Breast epithelium (tissue), 4 donors: ENCODE measurements at places on chromosomes 13 and 19. TPM values are rescaled to one million over a fixed set of nuclear protein-coding genes. Genes with fewer than 3 reads are reported as not detected.

Gene PDX1
- total RNA-seq: not detected

Gene HIPK4
- total RNA-seq: 0.16 TPM

Gene IL4I1
- total RNA-seq: 0.66 TPM

Gene PLVAP
- total RNA-seq: 51.2 TPM

Gene SYNGR4
- not detected for total RNA-seq

Gene CBLC
- 15.7 TPM for total RNA-seq

Gene TMEM38A
- 2.9 TPM for total RNA-seq

Gene ZNF14
- 22.7 TPM for total RNA-seq

Gene CYP4F8
- not detected for total RNA-seq

Gene FAM216B
- total RNA-seq: not detected

Gene SLC7A9
- 0.29 TPM for total RNA-seq

Gene C5AR2
- 8.8 TPM for total RNA-seq

Gene SLC25A41
- total RNA-seq: not detected
